Thymus (tissue), 14 donors: ENCODE measurements at places on chromosomes 12 and 14. TPM values are rescaled to one million over a fixed set of nuclear protein-coding genes. Genes with fewer than 3 reads are reported as not detected.

The NID2 gene
- 7.5 TPM for total RNA-seq

The FAM181A gene
- total RNA-seq: not detected

The GPR162 gene
- total RNA-seq: 1.4 TPM

The GLS2 gene
- total RNA-seq: 1.0 TPM

The UBE3B gene
- total RNA-seq: 11.7 TPM

The INSM2 gene
- 0.05 TPM for total RNA-seq

The VIPAS39 gene
- total RNA-seq: 19.3 TPM

DNA sequence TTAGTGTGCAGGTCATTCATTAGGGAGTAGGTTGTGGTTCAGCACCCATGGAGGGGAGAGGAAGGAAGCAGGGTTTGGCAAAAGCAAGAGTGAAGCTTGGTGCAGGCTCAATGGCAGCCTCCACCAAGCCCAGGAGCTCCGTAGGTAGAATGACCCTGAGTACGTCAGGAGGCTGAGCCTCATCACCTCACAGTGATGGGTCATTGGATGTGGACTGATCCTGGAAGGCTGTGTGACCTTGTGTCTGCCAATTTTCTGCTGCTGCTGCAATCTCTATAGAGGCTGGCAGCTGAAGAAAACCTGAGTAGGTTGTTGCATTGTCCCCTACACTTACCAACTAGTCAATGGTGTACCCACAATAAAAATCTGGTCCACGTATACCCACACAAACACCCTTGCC is 173.1 kb downstream of the ASCL1 start:
- no peaks in the 10 kb centered on the region for H3K4me1 ChIP-seq
- H3K36me3 ChIP-seq: no peaks in the 10 kb centered on the region
- no peak overlapping the region for H3K27ac ChIP-seq
- H3K4me3 ChIP-seq: no peak overlapping the region
- no peak for DNase-seq

DNA sequence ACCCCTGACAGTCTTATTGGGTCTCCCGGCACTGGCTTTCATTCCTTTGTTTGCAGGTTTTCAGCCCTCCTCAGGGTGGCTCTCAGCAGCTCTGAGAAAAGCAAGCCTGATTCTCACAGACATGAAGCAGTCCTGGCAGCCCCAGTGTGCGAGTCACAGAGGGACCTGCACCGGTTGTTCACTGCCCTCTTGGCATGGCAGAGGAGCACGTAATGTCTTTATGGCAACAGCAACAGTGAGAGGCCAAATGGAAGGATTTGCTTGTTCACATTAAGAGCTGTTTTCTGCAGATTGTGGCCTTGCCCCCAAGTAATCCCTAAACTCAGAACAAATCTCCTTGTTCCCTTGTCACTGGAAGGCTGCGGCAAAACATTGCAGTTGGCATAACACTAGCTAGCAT is 3.4 kb downstream of the KCNA5 start:
- H3K27me3 ChIP-seq: peaks cover 28% of the 10 kb centered on the region
- H3K36me3 ChIP-seq: no peaks in the 10 kb centered on the region
- H3K27ac ChIP-seq: no peak overlapping the region
- no peak for DNase-seq

GRCh38 chr14:45698462-45699134 is 445.6 kb upstream of the MIS18BP1 start:
- H3K4me3 ChIP-seq: no peak overlapping the region
- H3K27ac ChIP-seq: no peak overlapping the region
- no peak for DNase-seq
- H3K4me1 ChIP-seq: no peaks in the 10 kb centered on the region

GRCh38 chr14:32993921-32994320 is 55.2 kb downstream of the NPAS3 start:
- H3K4me1 ChIP-seq: no peaks in the 10 kb centered on the region
- H3K27ac ChIP-seq: no peak overlapping the region
- no peaks in the 10 kb centered on the region for H3K27me3 ChIP-seq
- H3K36me3 ChIP-seq: no peaks in the 10 kb centered on the region
- DNase-seq: no peak

DNA sequence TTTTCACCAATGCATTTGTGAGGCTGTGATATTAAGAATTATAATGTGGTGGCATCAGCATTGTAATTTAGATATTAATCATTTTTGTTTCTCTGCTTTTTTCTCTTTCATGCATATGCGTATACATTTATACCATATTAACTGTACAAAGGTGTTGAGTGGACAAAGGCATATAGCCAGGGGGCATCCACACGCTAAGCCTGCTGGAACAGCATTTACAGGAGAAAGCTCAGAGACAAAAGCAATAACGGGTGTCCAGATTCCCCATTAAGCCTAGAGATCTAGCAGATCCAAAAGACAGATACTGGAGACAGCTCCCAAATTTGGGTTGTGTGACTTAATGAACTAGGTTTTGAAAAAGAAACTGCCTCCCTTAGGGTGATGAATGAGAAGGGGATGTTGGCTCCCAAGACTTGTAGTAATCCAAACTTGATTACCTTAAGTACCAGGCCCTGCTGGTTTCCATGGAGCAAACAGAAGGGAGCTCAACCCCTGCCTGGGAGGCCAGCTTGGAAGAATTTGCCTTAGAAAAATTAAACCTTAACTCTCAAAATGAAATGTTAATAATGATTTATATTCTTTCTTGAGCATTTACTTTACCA is 181.9 kb downstream of the SLC6A15 start:
- H3K4me1 ChIP-seq: no peaks in the 10 kb centered on the region
- DNase-seq: no peak
- no peak overlapping the region for H3K27ac ChIP-seq
- no peaks in the 10 kb centered on the region for H3K36me3 ChIP-seq
- no peaks in the 10 kb centered on the region for H3K27me3 ChIP-seq

GRCh38 chr14:33510063-33510481 is 440.8 kb downstream of the EGLN3 start:
- H3K27me3 ChIP-seq: no peaks in the 10 kb centered on the region
- DNase-seq: no peak
- H3K36me3 ChIP-seq: no peaks in the 10 kb centered on the region
- H3K4me1 ChIP-seq: no peaks in the 10 kb centered on the region

DNA sequence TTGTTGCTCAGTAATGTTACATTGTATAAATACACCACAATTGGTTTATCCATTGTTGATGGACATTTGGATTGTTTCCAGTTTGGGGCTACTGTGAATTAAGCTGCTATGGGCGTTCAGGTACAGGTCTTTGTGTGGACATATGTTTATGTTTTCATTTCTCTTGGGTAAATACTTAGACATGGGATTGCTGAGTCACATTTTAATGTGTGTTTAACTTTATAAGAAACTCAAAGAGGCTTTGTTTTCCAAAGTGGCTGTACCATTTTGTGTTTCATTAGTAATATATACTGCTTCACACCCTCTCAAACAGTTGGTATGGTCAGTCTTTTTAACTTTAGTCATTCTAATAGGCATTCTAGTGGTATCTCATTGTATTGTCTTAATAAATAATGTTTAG is 225.0 kb downstream of the SPTSSA start:
- DNase-seq: no peak
- no peak overlapping the region for H3K4me3 ChIP-seq
- H3K27ac ChIP-seq: no peak overlapping the region
- no peaks in the 10 kb centered on the region for H3K27me3 ChIP-seq
- H3K36me3 ChIP-seq: no peaks in the 10 kb centered on the region

DNA sequence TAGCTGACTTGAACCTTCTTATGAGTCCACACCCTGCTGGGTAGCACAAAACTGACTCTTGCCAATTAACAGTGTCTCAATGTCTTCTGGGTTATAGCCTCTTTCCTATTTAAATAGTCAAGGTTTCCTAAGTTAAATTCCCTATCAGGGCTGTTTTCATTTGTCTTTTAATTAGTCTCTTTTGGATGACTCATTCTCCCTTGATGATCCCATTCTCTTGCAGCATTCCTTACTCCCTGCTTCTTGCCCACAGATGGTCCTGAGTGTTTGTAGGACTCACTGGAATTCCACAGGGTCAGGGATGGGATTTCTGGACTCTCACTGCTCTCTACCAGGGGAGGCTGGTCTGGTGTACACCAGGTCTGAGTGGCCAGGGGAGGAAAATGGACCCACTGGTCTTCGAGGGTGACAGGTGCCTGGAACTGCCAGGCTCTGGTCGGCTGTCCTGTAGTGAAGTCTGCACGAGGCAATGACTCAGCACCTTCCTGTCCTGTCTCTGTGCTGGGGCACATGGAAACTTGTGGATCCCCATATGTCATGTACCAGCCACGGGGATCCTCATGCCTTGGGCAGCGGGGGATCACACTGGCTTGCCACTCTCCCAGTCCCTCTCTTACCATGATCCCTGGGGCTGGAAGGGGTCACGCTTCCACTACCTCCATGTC is 236.5 kb upstream of the PELI2 start:
- DNase-seq: no peak
- H3K27ac ChIP-seq: no peak overlapping the region
- H3K27me3 ChIP-seq: no peaks in the 10 kb centered on the region
- H3K4me3 ChIP-seq: no peak overlapping the region
- H3K36me3 ChIP-seq: no peaks in the 10 kb centered on the region
- H3K4me1 ChIP-seq: no peaks in the 10 kb centered on the region

DNA sequence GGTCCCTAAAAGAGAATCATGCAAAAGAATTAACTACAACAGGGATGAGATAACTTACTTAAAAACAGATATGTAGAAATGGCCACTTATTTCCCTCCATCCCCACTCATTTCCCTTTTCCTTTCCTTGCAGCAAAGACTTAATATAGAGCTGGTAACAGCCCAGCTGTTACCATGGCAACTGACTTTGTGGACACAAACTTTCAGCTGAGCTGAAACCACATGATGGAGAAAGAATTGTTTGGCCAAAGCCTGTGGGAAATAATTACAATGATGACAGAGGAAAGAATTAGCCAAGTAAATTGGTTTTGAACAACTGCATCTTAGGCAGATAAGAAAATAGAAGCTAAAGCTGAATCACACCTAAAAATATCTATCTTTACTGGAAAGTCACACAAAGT is 364.9 kb downstream of the GALC start:
- no peaks in the 10 kb centered on the region for H3K36me3 ChIP-seq
- no peak for DNase-seq
- H3K27me3 ChIP-seq: no peaks in the 10 kb centered on the region
- H3K27ac ChIP-seq: peak overlapping the region; percentile 17
- H3K4me1 ChIP-seq: no peaks in the 10 kb centered on the region

DNA sequence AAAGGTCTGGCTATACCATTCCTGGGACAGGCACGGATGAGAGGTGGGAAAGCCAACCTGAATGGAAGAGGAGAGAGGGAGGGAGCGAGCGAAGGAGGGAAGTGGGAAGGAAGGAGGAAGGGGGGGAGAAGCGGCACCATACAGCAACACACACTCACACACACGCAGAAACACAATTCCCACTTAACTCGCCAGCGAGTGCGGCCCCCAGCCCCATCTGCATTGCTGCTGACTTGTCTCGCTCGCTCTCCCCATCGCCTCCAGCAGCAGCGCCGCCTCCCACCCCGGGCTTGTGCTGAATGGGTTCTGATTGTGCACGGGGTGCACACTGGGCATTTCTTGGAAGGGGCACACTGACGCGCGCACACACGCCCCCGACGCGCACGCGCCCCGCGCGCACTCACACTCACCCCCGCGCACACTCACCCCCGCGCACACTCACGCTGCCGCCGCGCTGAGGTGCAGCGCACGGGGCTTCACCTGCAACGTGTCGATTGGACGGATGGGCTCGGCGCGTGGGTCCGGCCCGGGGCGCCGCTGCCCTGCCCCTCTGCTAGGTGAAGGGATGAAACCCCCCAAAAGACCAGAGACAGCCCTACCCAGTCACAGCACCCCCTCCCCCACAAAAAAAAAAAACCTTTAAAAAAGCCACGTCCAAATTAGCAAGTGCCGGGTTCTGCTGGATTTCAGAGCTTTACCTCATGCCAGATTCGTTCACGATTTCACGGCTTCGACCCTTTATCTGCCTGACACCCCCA is 685 bp downstream of the GRIN2B start:
- peaks cover 23% of the 10 kb centered on the region for H3K27me3 ChIP-seq
- H3K4me3 ChIP-seq: no peak overlapping the region
- no peaks in the 10 kb centered on the region for H3K36me3 ChIP-seq
- H3K4me1 ChIP-seq: no peaks in the 10 kb centered on the region
- no peak for DNase-seq

DNA sequence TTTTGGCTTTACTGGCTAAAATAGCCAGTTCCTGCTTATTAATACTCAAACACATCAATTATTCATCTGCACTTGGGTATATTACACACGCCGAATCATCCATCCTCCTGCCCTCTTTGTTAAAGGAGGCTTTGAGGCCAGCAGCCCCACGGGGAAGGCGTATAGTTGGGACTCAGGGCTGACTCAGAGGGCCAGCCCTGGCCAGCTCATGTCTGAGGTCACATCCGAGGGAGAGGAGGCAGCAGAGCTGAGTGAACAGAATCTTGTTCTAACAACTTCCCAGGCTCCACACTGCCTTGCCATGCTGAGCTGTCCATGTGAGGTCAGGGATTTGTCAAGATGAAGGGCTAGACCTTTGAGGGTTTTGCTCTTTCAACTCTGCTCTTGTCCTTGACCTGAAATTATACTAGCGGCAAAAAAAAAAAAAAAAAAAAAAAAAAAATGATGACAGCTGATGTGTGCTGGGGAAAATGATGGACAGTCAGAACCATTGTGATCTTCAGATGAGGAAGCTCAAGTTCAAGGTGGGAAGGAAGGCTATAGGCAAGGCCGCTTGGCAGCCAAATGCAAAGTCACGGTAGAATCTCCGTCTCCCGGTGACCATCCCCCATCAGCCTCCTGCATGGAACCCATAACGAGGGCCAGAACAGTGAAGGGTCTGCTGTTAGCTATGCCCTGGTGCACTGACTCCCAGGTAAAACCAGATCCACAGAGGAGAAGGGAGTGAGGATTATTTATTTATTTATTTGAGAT is 12.5 kb upstream of the MARK3 start:
- H3K4me3 ChIP-seq: no peak overlapping the region
- H3K27me3 ChIP-seq: peaks cover 6% of the 10 kb centered on the region
- no peaks in the 10 kb centered on the region for H3K36me3 ChIP-seq
- DNase-seq: no peak
- H3K27ac ChIP-seq: no peak overlapping the region

- no peaks in the 10 kb centered on the region for H3K4me1 ChIP-seq
- DNase-seq: no peak
- H3K27ac ChIP-seq: no peak overlapping the region
- H3K4me3 ChIP-seq: no peak overlapping the region
- peaks cover 7% of the 10 kb centered on the region for H3K27me3 ChIP-seq
These were observed 5.9 kb upstream of the KRT6A start for GRCh38 chr12:52498946-52499345.

DNA sequence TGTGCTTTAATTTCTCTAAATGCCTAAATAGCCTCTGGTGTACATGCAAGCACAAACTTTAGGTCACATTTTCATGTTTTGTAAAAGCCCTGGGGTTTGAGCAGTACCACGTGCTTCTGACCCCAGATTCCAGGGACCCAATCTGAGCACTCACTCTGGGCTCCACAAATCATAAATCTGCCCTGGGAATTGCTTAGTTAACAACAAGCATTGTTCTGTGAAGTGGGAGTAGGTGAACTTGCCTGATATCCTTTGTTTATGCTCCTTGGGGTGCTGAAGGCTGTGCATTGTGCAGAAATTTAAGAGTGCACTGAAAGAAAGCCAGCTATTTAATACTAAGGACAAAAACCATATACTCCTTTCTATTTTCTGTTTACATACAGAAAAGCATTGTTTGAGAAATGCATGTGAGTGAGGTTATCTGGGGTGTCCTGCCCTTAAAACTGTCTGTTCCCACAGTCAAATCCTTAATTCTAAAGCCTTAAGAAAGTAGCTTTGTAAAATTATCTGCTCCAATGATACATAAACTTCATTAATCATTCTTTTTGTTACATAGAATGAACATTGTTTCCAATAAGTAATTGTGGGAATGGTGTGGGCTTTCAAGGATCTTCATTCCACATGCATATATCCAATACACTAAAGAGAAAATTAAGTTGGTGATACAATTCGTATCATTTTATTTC is 258.6 kb upstream of the NPAS3 start:
- no peak overlapping the region for H3K4me3 ChIP-seq
- H3K4me1 ChIP-seq: no peaks in the 10 kb centered on the region
- DNase-seq: no peak
- H3K27me3 ChIP-seq: no peaks in the 10 kb centered on the region
- no peak overlapping the region for H3K27ac ChIP-seq
